Effector CD8-positive, alpha-beta T cell (primary cell): ENCODE measurements at places on chromosomes 7 and 10.

- DNase-seq, result no peak
These were observed 173.5 kb downstream of the TSPAN12 start for GRCh38 chr7:120684463-120684862.

- DNase-seq, result no peak
These were observed 32.5 kb downstream of the GNA12 start for GRCh38 chr7:2811476-2812113.

- DNase-seq, result no peak
These were observed 108.9 kb downstream of the ITGB8 start for GRCh38 chr7:20439416-20440185.

GRCh38 chr10:963655-964054, 24.6 kb upstream of the GTPBP4 start:
- DNase-seq, result no peak

DNA sequence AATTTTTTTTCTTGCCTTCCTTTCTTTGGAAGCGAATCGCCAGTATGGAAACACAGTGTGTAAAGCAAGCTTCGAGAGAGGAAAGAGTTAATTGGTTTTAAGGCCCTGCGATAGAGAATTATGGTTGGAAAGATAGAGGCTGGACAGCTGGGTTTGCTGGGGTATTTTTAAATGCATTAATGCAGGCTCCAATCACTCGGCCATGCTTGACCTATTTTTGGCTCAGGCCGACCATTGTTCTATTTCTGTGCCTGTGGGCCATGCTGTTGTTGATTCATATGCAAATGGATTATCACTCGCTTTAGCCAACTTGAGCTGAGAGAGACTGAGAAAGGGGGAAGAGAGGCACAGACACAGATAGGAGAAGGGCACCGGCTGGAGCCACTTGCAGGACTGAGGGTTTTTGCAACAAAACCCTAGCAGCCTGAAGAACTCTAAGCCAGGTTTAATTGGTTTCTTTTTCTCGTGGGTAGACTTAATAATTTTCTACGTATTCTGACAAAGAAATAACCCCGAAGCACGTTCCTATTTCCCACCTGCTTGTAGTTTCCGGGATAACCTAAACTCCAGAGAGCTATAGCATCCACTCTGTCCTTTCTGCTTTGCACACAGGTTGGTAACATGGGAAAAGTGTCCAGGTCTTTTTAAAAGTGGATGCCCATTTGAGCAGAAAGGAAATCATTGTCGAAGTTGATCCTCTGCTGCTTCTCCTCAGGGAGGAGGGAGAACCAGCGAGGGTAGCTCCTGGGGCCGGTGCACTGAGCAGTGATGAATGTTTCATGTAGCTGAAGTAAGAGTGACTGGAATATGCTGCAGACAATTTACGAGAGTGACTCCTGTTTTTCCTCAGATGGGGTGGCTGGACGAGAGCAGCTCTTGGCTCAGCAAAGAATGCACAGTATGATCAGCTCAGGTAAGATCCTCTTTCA, at the start of gene HDAC9:
Gene HDAC9 (plus strand): TSS at position 338 of the 929 bp plus-strand sequence. CDS start 554 bp downstream, at position 892.
- no peak for DNase-seq

DNA sequence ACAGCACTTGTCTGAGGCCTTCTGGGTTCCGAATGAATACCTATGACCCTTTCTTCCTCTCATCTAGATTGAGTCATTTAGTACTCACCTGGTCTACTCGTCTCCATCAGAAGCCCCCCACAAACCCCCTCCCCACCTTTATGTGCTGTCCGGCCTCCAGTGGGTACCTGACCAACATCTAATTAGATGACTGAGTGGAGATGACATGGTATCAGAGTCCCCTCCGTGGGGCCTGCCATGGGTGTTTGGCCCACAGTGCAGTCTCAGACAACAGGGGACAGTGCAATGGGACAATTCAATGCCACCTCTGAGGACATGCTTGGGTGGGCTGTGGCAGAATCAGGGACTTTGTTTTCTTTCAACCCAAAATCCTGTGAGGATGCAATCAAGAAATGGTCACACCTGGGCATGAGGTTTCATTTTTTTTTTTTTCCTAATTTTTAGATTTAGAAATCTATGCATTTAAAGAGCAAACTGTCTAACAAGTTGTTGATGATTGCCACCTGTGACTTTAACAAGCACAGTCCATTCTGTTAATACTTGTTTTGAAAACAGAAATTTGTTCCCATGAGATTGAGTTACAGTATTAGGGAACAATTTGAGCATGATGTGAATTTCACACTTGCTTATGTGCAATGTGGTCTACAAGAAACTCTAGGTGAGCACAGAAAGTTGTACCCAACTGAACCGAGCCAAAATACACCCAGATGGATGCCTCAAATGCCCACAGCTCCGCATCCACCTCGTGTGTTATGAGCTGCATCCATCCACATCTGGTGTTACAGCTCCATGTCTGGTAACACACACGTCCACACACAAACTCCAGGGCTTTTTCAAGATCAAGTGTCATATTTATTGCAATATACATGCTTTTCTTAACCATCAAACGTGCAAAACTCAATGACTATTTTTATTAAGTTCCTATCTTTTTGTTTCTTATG, 27.5 kb downstream of the GPRIN2 start:
- no peak for DNase-seq

DNA sequence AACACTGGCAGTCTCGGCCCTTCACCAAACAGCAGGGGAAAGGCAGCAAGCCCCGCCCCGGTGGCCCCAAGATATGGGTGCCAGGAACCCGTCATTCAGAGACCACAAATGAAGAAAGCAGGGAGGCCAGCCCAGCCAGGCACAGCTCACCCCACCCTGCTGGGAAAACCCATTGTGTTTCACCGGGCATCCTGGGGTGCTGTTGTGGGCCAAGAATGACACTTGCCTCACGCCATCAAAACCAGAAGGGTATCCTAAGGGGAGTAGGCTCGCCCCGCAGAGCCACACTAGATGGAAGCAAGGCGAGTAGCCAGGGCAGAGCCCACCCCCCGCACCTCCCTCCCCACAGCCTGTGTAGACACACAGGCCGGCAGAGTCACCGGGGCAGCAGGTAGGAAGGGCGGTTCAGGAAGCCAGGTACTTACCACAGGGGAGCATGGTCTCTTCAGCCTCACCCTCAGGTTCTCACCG, 72.5 kb upstream of the KCNMA1 start:
- no peak for DNase-seq

GRCh38 chr10:87598700-87599099, 61.0 kb upstream of the PAPSS2 start:
- no peak for DNase-seq

- no peak for DNase-seq
These were observed 99.3 kb downstream of the KAT6B start for GRCh38 chr10:74925708-74926107.

DNA sequence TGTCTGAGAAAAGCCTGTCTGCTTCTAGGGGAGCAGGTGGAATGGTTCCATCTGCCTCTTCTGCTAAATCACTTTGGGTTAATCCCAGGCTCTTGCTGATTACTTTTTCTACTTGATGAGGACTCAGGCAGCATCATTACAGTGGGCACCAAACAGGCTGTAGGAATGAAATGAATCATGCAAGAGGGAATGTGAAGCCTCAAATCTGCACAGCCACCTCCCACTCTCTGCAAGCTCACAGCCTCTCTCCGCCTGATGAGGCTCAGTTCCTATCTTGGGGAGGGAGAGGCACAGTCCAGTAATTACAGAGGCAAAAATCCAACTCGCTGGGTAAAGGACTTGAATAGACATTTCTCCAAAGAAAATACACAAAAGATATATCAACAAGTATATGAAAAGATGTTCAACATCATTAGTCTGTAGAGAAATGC, 34.0 kb downstream of the HSPA12A start:
- DNase-seq, result no peak

- DNase-seq, result no peak
These were observed 2.4 kb upstream of the UBE3C start for GRCh38 chr7:157136372-157136771.

GRCh38 chr7:83366629-83367028, 203.9 kb upstream of the PCLO start:
- no peak for DNase-seq

DNA sequence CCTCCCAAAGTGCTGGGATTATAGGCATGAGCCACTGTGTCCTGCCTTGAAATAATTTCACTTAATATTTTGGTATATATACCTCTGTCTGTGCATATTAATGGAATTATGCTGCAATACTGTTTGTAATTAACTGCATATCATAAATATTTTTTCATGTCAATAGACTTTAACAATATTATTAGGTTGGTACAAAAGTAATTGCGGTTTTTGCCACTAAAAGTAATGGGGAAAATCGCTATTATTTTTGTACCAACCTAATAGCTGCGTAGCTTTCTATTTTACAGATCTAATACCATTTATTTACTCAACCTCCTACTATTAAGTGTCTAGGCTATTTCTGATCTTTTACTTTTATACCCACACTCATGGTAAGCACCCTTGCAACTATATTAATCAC, 3.9 kb upstream of the PDE6C start:
- DNase-seq, result no peak

- DNase-seq, result no peak
These were observed 42.1 kb upstream of the RASGEF1A start for GRCh38 chr10:43308986-43309385.

DNA sequence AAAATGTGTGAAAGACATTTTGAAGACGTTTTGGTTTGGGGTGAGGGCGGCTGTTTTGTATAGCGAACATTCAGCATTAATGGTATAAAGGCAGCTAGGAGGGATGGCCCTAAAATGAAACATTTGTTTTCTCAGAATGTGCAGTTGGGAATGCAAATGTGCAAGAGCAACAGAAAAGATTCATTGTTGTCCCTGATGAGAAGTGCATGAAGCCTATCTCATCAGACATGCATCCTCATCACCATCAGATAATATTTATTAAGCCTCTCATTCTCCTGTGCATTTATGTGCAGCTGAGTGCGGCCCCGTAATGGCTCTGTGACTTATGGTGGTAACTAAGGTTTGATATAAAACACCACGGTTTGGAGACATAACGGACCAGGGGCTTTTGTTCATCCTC, 199.5 kb downstream of the GFRA1 start:
- DNase-seq, result no peak

DNA sequence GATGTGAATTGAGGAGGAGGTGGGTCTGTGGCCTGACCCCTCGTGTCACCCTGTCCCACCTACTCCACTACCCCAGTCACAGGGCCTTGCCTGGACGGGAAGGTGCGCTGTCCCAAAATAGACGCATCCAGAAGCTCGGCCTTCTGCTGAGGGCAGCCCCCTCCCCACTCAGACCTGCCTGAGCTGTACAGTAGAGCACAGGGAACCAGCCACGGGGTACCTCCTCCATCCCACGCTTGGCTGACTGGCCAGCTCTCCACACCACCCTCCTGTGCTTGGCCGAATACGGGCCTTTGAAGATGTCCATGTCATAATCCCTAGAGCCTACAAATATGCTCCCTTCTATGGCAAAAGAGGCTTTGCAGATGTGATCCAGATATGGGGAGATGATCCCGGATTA, 88.3 kb downstream of the CHST15 start:
- DNase-seq, result no peak

DNA sequence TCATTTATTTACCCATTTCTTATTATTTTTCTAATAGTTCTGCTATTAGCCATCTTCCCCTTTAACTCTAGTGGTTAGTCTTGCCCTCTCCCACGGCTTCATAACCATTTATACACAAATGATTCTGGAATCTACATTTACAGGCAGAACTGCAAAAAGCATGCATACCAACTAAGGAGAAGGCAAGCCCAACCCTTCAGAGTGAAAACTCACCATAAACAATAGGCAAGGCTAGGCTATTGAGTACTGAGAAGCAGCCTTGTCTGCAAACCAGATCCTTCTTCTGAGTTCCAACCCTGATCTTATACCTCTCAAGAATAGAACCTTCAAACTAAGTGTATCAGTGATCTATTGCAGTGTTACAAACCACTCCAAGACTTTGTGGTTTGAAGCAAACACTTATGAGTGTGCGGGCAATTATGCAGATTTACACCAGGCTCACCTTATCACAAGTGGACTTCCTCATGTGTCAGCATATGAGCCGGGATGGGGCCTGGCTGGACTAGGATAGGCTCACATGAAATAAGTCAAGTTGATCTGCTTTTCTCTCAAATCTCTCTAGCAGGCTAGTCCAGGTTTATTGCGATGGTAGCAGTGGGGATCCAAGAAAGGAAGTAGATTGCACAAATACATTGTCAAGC, 896.9 kb upstream of the PHF14 start:
- no peak for DNase-seq

- DNase-seq, result peak; percentile 4
These were observed 103.9 kb downstream of the CUBN start for GRCh38 chr10:17025444-17026295.

- peak; percentile 0 for DNase-seq
These were observed 96.4 kb downstream of the MARCHF5 start for GRCh38 chr10:92387289-92387940.

- no peak for DNase-seq
These were observed 1.2 kb downstream of the DBF4 start for GRCh38 chr7:87877366-87878040.

- no peak for DNase-seq
These were observed 2.5 kb downstream of the SAP25 start for GRCh38 chr7:100570954-100571828.

GRCh38 chr10:109823196-109823595, 100.1 kb downstream of the XPNPEP1 start:
- DNase-seq, result no peak

DNA sequence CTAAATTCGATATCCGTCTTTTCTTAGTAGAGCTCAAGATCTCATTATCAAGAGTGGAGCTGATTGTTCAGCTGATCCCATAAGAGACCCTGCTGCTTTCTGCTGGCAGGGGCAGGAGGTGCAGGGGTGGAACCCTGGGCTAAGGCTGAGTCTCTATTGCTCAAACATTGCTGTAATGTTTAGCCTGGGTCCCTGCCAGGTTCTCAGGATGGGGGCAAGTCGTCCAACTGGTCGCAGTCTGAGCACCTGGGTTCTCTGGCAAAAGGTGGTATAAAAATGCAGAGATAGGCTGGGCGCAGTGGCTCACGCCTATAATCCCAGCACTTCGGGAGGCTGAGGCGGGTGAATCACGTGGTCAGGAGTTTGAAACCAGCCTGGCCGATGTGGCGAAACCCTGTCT, 62.0 kb upstream of the NRBF2 start:
- no peak for DNase-seq

DNA sequence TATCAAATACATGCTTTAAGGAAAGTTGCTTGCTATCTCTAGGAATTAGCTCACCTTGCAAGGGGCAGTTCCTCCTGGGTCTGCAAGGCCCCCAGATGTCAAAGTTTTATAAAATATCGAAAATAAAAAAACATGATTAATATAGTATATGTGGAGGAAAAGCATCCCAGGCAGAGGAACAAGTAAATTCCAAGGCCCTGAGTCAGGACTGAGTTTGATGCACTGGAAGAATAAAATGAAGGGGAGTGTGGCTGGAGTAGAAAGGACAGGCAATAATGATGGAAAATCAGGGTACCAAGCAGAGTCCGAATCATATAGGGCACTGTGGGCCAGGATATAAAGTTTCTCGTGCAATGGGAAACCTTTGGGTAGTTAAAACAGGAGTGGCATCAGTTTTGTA, 112.4 kb upstream of the EEPD1 start:
- DNase-seq, result no peak
